ENCODE measurements at places on chromosomes 5 and 9.

GRCh38 chr9:133499132-133499891 lies 20.4 kb upstream of the SLC2A6 start:
- no peak for DNase-seq

GRCh38 chr5:162230348-162230747 lies 162.8 kb downstream of the GABRG2 start:
- DNase-seq, result no peak

DNA sequence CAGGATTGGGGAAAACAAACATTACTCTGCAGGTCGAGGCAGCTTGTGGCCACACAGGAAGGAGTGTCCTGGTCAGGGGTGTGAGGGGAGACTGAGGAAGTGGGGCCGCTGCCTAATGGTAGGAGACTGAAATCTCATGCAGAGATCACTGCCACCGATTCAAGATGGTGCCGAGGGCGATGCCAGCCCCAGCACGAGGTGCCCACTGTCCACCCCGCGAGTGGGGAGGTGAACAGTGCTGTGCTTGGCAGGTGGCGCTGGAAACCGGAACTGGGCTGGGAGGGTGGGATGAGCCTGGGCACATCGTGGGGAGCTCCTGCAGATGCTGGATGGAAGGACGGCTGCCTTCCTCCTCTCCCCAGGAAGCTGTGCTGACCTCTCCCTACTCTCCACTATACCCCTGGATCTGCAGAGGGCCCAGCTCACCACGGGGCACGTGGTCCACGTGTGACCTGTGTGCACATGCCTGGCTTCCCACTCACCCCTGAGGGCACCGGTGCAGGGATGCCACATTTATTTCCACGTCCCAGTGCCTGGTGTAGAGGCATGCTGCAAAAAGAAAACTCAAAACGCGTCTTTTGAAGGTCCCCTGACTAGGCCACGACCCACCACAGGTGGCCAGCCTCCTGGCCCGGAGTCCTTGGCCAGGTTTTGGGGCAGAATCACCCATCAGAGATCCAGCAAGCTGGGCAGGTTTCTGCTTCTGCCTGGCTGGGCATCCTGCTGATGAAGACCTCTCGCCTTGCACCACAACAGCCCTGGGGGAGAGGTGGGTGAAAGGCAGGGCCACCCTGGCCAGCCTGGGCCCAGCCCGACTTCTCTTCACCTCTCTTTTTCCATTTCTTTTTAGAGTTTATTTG lies 71.7 kb upstream of the FCN1 start:
- no peak for DNase-seq

DNA sequence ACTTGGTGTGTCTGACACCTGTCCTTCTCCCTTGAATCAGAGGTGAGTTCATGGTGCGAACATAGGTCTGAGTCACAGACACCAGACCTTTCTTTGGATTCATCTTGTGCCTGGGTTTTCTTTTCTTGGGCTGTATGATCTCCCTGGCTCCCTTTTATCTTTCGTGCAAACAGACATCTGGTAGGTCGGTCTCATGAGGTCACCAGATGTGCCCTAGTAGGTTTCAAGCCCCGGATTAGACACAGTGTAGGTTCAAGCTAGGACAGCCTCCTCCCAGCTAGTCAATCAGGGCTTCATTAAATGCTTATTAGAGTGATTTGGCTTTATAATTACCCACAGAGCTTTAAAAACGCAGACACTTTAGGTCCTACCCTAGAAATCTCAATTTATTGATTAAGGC lies 106.0 kb upstream of the MYO10 start:
- DNase-seq, result no peak

GRCh38 chr9:135565636-135566035 lies 4.1 kb downstream of the PAEP start:
- no peak for DNase-seq

GRCh38 chr9:134984372-134985265 lies 66.9 kb upstream of the FCN1 start:
- DNase-seq, result no peak

DNA sequence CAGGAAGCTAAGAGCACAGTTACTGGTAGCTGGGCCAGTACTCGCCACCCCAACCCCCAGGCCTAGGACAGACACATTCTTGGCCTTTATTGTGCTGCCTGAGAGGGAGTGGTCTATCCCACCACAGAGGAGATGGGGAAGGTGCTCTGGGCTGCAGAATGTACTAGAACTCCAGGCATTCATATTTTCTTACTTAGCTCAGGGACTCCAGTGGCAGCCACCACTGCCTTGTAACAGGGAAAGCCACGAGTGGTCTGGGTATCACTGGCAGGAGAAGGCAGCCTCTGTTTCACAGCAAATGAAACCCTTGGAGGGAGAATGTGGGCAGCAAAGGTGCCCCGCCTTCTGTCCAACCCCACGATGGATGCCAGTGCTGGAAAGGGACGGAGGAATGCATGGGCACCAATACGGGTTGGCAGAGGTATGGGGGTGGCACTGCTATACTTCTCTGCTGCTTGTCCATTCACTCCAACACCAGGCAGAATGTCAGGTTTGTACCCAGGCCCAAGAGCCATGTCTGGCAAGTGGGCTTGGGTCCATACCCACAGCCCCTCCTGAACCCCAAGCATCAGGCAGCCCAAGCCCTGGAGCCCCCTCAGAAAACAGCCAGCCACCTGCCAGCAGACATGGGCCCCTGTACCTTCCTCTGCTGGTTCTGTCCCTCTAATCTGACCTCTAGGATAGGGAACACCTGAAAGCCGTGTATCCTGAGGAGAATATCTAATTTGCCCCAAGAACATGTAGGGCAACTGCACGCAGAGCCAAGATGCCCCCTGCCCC lies 4.6 kb downstream of the SEPTIN8 start:
- no peak for DNase-seq

- DNase-seq, result no peak
Observed at GRCh38 chr5:39355324-39355723, 9.0 kb downstream of the C9 start.

DNA sequence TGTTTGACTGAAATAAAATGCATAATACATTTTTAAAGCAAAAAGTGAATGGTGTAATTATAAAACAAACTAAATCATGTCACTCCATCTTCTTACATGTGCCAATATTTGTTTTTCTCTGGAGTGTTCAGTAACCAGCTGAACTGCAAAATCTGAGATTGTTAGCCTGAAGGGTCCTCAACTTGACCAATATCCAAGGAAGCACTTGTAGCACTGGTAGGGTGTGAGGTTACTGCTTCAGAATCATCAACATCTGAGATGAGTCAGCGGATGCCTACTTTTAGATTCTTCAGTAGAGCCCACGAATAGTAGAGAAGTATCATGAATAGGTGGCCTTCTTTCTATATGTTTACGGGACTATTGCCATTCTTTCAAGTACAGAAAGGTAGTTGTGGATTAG lies 226.7 kb downstream of the TLE4 start:
- DNase-seq, result no peak

- no peak for DNase-seq
Observed at GRCh38 chr5:136734628-136735027, 369.3 kb upstream of the TRPC7 start.

GRCh38 chr9:117543089-117543488 lies 128.2 kb upstream of the ASTN2 start:
- DNase-seq, result no peak

All from activated CD4-positive, alpha-beta T cell treated with anti-CD3 and anti-CD28 coated beads for 24 hours (primary cell).